ENCODE measurements at places on chromosomes 5 and 9.

GRCh38 chr5:133849116-133849515 lies 119.3 kb downstream of the C5orf15 start:
- DNase-seq, result no peak

- no peak for DNase-seq
Measured at GRCh38 chr5:67051164-67051563, 145.4 kb downstream of the CD180 start.

DNA sequence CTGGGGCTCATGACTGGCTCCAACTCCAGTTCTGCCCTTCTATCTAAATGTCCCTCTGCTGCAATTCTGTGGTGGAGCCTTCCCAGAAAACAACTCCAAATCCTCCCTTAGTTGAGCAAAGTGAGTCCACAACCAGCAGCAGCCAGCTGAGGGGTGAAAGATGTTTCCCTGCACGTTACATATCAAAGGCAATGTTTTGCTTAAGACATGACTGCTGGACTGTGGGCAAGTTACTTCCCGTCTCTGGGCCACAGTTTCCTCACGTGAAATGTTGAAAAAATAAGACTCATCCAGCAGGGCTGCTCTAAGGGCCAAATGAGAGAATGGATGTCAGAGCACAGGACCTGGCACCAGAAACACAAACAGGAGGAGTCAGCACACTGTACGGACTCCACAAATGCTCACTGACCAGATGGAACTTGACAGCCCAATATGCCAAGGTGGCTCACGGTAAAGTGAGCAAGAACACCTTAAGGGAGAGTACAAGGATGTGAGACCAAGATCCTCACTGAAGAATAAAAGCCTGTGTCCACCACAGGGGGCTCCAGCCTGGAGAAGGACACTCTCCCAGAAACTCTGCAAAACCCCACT lies 138.4 kb upstream of the ABCA1 start:
- no peak for DNase-seq

- no peak for DNase-seq
Measured at GRCh38 chr5:43837091-43837490, 234.1 kb downstream of the NNT start.

DNA sequence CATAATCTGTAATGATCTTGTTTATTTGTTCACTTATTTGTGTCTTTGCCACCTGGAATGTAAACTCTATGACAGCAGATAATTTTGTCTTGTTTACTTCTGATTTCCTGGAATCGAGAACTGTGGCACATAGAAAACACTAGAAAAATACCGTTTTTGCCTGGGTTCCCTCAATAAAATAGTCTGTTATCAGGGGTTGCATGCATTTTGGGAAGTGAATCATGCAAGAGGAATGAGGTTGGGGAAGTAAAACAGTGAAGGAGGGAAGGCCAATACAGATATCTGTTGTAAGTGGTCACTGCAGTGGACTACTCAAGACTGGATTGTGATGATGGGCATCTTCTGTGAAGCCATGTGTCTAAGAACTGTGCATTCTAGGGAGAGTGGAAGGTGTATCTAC lies 45.2 kb upstream of the IL6ST start:
- no peak for DNase-seq

DNA sequence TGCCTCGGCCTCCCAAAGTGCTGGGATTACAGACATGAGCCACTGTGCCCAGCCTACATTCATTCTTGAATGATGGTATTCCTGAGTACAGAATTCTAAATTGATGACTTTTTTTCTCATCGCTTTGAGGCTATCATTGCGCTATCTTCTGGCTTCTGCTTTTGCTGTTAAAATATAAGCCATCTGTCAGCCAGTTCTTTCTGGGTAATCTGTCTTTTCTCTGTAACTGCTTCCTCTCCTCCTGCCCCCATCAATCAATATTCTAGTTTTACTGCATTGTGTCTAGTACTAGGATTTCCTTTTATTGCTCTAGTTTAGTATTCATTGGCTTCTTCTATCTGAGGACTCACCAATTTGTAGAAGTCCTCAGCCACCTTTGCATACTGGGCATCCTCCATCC lies 89.0 kb downstream of the PLPP1 start:
- no peak for DNase-seq

Measured in T-helper 17 cell (primary cell).